ENCODE measurements at places on chromosomes 3 and 15.
A peak's percentile ranks its signal among the peaks of the same experiment; 100 is the strongest.

DNA sequence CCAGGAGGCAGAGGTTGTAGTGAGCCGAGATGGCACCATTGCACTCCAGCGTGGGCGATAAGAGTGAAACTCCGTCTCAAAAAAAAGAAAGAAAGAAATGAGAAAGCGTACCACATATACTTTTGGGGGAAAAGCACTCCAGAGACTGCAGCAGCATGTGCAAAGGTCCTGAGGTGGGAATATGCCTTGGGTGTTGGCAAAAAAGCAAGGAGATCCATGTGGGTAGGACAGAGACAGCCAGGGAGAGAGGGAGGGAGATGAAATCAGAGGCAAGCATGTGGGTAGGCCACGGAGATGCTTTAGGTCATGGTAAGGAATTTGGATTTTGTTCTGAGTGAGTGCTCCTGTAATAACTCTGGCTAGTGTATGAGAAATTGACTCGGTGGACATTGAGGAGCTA, 3.7 kb upstream of the SH3BP5 start:
- DNase-seq: no peak

DNA sequence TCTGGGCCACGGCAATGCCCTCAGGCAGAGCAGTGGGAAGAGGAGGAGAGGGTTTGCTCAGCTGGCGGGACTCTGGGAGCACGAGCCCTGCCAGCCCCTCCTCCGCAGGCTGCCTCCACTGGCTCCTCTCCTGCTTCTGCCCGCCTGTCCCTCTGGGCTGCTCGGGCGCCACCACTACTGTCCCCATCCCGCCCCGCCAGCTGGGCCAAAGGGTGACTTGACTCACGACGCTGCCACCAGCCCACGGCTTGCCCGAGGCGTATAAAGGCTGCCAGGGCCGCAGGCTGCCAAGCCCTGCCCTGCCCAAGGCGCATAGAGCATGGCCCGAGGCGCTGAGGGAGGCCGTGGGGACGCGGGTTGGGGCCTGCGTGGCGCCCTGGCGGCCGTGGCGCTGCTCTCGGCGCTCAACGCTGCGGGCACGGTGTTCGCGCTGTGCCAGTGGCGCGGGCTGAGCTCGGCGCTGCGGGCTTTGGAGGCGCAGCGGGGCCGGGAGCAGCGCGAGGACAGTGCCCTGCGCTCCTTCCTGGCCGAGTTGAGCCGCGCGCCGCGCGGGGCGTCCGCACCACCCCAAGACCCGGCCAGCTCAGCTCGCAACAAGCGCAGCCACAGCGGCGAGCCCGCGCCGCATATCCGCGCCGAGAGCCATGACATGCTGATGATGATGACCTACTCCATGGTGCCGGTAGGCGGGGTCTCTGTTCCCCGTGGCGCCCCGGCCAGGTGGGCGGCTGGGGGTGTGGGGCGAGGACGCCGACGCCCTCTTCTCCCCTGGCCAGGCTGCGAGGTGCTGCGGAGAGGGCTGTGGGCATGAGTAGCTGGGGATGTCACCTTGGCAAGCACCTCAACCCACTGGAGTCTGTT, at the start of gene GLDN:
TSS of gene GLDN (plus strand) at position 290 of the 861 bp plus-strand sequence. CDS start at position 320, 30 bp downstream.
- no peak for DNase-seq

DNA sequence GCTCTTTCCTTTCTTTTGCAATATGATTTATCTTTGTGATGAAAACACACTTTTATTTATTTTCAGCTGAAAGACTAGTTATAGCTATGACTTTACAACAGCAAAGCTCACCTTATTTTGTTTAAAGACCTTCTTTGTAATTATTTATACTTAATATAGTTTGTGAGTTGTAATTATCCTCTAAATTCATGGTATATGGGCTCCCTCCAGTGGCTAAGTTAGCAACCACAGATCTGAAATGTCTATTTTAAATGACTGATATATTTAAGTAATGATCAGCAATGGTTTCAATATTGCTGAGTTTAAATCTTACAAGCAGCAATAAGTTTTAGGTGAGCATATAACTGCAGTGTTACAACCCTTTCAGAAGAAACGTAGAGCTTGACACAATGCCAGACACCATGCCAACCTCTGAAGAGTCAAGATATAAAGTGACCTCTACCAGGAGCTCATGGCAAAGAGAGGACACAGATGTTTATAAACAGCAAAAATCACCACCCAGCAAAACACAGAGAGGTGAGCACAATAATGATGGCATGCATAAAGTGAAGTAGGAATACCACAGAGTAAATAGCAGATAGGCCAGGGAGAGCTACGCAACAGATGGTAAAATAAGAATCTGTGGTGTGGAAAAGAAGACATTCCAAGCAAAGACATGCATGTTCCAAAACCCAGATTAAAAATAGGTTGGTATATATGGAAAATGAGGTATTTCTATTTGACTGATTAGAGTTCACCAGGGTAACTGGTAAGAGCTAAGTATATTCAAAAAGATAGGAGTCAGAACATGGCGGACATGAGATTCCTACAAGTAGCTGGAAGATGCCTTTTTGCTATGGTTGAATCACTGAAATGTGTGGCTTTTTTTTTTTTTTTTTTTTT, 143.7 kb upstream of the ZNF385D start:
- DNase-seq: no peak

DNA sequence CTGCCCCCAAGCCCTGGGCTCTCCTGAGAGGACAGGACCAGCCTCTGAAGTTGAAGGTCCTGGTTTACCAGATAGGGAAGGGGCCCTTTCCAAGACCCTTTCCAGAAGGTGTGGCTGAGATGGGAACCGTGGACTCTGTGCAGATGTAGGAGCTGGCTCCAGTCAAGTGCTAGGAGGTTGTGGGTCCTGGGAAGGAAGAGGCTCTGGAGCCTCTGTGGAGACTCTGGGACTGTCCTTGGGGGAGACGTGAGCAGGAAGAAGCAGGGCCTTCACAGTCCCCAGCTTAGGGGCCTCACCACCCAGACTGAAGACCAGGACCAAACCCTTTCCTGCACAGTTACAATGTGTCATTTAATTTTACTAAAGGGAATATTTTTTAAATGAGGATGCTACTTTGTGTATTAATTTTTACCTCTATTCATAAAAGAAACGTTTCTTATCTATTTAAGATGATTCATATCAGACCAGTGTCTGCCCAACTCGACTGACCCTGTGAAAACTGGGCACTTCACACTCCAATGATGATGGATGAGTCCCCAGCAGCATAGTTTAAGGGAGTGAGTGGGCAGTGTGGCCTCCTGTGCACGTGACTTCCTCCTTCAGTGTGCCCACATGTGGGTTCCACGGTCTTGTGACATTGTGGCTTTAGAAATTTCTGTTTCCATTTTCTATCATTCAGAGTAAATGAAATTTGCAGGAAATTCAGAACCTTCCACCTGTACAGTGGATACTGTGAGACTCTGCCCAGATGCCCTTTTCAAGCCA, 10.9 kb downstream of the CCR5AS start:
- no peak for DNase-seq

- DNase-seq: peak; percentile 44
Measured at GRCh38 chr3:140910860-140911259, 30.8 kb upstream of the SLC25A36 start.

DNA sequence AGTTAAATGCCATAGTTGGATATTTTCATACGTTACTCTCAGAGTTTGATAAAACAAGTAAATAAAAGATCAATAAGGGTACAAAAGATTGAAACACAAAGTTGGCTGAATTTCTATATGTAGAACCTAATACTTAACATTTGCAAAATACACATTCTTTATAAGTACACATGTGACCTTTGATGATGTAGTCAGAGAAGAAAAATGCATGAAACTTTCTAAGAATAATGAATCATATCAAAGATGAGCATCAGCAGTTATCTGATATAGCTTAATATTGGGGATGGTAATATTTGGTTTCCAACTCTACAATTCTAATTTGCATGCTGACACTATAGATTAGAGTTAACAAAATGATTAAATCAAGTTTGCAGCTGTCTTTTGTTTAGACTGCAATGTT, 188.0 kb upstream of the TGFBR2 start:
- no peak for DNase-seq

- no peak for DNase-seq
Measured at GRCh38 chr15:36888011-36888992, 212.0 kb downstream of the MEIS2 start.

GRCh38 chr3:111846717-111847116, 12.3 kb upstream of the PHLDB2 start:
- no peak for DNase-seq

DNA sequence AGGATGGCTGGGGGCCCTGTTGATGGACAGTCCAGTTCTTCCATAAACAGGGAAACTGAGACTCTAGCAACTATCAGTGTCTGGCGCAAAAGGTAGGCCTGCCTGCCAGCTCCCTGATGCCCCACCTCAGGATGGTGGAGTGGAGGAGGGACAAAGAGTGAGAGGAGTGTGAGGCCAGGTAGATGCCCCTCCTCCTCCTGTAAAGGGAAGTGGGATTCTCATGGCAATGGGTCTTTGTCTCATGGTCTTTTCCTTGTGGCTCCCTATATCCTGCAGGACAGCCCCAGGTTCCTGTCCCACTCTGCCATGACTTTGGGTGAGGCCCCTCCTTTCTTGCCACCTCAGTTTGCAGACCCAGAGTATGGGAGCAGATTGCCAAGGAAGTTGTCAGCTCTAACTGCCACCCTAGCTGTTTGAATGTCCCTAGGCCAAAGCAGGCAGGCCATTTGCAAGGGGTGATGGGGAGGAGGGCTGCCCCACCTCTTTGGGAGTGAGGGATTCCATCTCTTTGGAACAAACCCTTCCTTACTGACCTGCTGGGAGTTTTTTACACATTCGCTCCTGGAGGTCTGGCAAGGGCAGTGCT, 2.8 kb upstream of the DNAH1 start:
- no peak for DNase-seq

- peak; percentile 49 for DNase-seq
Measured at GRCh38 chr15:77753281-77753873, 120.7 kb upstream of the LINGO1 start.

DNA sequence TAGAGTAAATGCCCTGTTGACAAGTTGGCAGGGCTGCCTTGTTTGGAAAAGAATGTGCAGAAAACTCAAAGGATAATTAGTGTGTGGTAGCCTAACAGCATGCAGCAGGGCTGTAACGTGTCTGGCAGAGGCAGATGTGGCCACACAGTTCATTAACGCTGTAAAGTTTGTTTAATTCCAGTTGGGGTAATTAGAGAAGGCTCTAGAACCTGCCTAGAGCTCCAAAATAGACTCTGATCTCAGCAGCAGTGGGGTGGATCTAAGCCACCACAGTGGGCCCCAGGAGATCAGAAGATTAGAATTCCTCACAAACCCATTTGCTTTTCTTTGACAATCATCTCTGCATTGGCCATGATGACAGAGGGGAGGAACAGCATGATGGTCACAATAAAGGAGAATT, 65.1 kb upstream of the LEKR1 start:
- DNase-seq: peak; percentile 70

GRCh38 chr3:20990896-20991295, 760.1 kb downstream of the ZNF385D start:
- DNase-seq: no peak

- DNase-seq: no peak
Measured at GRCh38 chr3:183892610-183893214, 8.0 kb upstream of the PARL start.

DNA sequence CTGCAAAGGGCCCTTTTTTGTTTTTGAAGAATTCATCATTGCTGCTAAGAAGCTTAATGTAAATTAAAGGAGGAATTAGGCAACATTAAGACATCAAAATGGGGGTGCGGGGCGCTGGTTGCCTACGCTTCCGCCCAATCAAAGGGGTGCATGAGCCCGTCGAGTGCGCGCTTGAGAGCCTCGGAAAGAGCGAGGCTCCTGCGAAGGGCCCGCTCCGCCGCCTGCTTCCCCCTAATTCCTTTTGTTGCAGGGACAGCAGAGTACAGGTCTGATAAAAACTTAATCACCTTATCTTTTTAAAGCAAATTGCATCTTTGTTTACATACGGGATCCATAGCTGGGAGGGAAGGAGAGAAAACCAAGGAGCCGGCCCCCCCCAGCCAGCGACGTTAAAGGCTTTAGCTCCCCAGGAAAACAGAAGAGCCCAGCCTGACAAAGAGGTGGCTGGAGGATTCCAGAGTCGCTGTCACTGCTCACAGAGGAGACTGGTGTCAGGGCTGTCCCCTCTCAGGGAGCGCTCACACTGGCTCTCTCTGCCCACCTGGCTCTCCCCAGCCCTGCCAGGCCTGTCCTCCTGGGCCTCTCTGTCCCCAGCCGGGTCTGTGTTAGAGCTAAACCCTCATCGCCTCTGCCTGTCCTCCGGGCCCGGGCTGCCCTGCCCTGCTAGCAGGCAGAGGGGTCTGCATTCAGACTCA, 67.3 kb downstream of the DNAJB8 start:
- no peak for DNase-seq

DNA sequence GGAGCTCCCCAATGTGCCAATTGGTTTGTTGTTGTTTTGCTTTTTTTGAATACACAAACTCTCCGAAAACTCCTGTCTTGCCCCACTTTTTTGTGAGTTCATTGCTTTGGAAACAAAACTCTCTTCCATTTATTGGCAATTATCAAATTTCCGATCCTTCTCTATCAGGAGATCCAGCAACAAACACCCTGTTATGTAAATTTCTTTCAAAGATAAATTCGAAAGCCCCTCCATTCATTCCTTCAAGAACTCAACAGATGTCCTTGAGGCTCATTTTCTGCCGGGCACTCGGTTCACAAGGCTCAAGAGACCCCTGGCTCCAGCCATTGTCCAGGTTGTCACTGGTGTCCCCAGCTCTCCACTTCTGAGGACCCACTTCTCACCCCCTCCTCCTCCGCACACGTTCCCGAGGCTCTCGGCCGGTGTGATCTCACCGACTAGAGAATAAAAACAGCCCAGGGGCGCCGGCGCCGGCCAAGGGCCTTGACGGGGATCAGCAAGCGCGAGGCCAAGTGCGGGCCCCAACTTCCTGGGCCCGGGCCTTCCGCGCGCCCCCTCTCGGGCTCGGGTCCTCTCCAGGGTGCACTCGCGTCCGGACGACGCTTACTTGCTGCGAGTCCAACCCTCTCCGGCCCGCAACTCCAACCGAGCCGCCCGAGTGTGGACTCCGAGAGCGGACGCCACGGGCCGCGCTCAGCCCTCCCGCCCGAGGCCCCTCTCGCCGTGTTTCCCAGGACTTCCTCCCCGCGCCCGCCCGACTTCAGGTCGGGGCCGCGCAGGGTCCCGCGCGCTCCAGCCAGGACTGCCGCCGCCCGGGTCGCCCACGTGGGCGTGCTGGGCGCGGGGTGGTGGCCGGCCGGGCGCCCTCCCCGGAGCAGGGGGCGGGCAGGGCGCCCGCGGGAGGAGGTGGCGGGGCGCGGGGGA, 533 bp upstream of the SMAD3 start:
- DNase-seq: no peak

DNA sequence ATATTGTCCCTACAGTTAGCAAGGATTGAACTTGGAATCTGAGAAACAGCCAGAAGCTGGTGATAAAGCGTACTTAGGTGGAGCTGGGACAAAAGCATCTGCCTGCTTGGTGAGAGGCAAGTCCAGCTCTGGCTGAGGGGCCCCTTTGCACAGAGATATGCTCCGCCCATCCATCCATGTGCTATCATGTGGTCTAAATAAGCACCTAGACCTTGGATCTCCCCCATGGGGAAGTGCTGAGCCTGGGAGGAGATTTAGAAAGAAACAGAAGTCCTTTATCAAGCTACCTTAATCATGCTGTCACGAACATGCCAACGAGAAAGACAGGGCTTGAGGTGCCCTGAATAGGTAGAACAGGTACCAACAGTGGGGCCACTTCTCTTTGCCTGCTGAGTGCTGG, 369.5 kb downstream of the FOXP1 start:
- no peak for DNase-seq

GRCh38 chr15:69853544-69853951, 244.2 kb downstream of the TLE3 start:
- DNase-seq: peak; percentile 12

GRCh38 chr15:55564347-55565145, 23.6 kb downstream of the PYGO1 start:
- no peak for DNase-seq

- peak; percentile 22 for DNase-seq
Measured at GRCh38 chr3:24521420-24522145, 26.9 kb upstream of the THRB start.

Measured in A673 (cell line).